Naive B cell (primary cell): ENCODE measurements at places on chromosomes 2 and 18. TPM values are rescaled to one million over a fixed set of nuclear protein-coding genes. Genes with fewer than 3 reads are reported as not detected.
A peak's percentile ranks its signal among the peaks of the same experiment; 100 is the strongest.

MLPH gene
- polyA plus RNA-seq = not detected

DNA sequence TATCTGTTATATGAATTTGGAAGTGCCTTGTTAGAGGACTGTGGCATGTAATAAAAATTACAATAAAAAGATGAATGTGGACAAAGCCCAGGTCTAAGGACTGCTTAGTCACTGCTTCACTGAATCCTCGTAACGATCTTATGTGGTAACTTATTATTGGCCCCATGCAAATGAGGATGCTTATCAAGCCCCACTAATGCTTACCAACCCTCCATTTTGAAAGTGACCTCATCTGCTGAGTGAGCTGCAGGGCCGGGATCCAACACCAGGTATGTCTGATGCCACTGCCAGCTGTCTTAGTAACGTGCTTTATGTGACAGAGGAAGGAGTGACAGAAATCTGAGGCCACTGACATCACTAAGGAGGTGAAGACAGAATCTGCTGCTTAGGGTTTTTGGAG, 65.3 kb upstream of the CCDC85A start:
- no peaks in the 10 kb centered on the region for H3K4me1 ChIP-seq
- peaks cover 5% of the 10 kb centered on the region for H3K27me3 ChIP-seq
- H3K27ac ChIP-seq = no peak overlapping the region
- no peak for DNase-seq
- no peak overlapping the region for H3K4me3 ChIP-seq

GRCh38 chr2:53445383-53446070, 322.1 kb upstream of the CHAC2 start:
- DNase-seq = no peak
- no peak overlapping the region for H3K4me3 ChIP-seq
- peaks cover 16% of the 10 kb centered on the region for H3K27me3 ChIP-seq
- no peaks in the 10 kb centered on the region for H3K4me1 ChIP-seq

HRH4 gene
- not detected for polyA plus RNA-seq

DNA sequence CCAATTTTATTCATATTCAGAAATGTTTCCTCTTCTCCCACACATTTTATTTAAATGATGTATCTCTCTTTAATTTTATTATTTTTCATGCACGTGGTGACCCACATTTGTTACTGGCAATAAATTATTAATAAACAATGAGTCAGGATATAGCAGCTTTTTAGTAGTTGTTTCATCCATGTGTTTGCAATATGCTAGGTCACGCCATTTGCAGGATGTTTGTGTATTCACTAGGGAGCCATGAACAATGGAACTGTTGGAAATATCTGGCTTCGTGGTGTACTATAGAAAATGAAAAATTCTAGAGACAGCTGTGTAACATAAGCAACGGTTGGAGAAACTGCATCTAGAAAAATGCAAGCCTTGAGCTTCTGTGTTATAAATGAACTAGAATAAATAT, 176.0 kb upstream of the COL3A1 start:
- no peaks in the 10 kb centered on the region for H3K36me3 ChIP-seq
- DNase-seq = no peak
- no peaks in the 10 kb centered on the region for H3K4me1 ChIP-seq
- H3K4me3 ChIP-seq = no peak overlapping the region
- no peaks in the 10 kb centered on the region for H3K27me3 ChIP-seq

- H3K27ac ChIP-seq = no peak overlapping the region
- no peak overlapping the region for H3K4me3 ChIP-seq
- H3K4me1 ChIP-seq = no peaks in the 10 kb centered on the region
- no peak for DNase-seq
Measured at GRCh38 chr2:233758849-233759248, 1.2 kb upstream of the UGT1A1 start.

DNA sequence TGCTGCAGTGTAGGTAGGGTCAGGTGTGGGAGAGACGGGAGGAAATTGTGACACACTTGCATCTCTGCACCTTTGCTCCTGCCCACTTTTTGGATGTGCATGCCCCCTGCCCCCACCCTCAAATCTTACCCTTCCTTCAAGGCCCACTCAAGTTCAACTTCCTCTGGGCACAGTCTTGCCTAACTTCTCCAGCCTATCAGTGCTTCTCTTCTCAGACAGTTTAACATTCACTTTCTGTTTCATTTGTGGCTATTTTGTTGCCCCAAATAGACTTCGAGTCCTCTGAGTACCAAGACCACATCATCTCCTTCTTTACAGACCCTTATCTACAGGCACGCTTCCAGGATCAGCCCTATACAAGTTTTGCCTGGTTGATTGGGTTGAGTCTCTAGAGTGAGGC, 2.7 kb downstream of the ST8SIA5 start:
- DNase-seq = no peak
- peaks cover 60% of the 10 kb centered on the region for H3K27me3 ChIP-seq
- no peaks in the 10 kb centered on the region for H3K36me3 ChIP-seq
- H3K4me3 ChIP-seq = no peak overlapping the region

DNA sequence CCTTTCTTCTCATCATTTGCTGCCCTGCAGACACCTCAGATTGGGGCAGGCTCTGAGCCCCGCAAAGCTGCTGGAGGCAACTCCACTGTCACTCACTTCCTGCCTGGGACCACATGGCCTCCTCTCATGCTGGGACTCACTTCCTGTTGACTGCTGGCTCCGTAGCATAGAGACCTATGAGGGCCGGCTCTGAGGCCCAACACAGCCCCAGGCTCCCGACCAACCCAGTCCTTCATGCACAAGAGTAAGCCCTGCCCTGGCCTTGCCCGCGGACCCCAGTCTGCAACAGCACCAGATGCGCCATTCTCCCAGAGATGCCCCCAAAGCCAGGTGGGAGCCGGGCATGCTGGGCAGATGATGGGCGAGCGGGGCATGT, 55.7 kb downstream of the DNMT3A start:
- peaks cover 22% of the 10 kb centered on the region for H3K4me1 ChIP-seq
- no peaks in the 10 kb centered on the region for H3K27me3 ChIP-seq
- H3K36me3 ChIP-seq = no peaks in the 10 kb centered on the region
- peak overlapping the region; percentile 27 for H3K27ac ChIP-seq

GRCh38 chr18:33562741-33563140, 15.3 kb upstream of the ASXL3 start:
- no peak overlapping the region for H3K4me3 ChIP-seq
- H3K27ac ChIP-seq = no peak overlapping the region
- H3K27me3 ChIP-seq = no peaks in the 10 kb centered on the region
- DNase-seq = no peak

GRCh38 chr18:45249246-45249661, 366.0 kb upstream of the SLC14A2 start:
- no peak overlapping the region for H3K27ac ChIP-seq
- H3K4me3 ChIP-seq = no peak overlapping the region
- H3K4me1 ChIP-seq = peaks cover 4% of the 10 kb centered on the region
- DNase-seq = no peak
- no peaks in the 10 kb centered on the region for H3K36me3 ChIP-seq

- H3K27me3 ChIP-seq = peaks cover 56% of the 10 kb centered on the region
- no peak overlapping the region for H3K4me3 ChIP-seq
- H3K27ac ChIP-seq = no peak overlapping the region
Measured at GRCh38 chr18:48430150-48430549, 21.0 kb upstream of the ZBTB7C start.

- H3K36me3 ChIP-seq = peaks cover 21% of the 10 kb centered on the region
- peaks cover 45% of the 10 kb centered on the region for H3K4me1 ChIP-seq
- peak overlapping the region; percentile 0 for H3K4me3 ChIP-seq
- H3K27me3 ChIP-seq = no peaks in the 10 kb centered on the region
- H3K27ac ChIP-seq = peak overlapping the region; percentile 83
Measured at GRCh38 chr2:241095594-241096290, 6.3 kb downstream of the MTERF4 start.

PIK3C3 gene
- 33.5 TPM for polyA plus RNA-seq

FNDC4 gene
- 0.33 TPM for polyA plus RNA-seq

DNA sequence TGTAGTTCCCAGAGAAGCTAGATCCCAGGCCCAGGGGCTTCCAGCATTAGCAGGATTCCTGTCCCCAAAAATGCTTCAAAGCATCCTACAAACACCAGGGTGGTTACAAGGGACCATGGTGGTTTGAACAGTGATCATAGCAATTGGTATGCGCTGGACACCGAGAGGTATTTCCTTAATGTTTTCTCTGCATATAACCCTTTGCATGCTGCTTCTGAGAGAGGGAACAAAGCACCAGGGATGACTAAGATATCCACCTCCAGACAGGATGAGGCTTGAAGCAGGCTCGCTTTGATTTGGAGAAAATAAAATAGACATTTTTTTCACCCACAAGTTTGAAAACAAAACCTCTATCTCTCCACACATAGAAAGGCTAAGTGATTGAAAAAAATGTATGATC, 50.5 kb upstream of the TSPYL6 start:
- no peak for DNase-seq
- no peaks in the 10 kb centered on the region for H3K4me1 ChIP-seq
- H3K27me3 ChIP-seq = no peaks in the 10 kb centered on the region
- no peaks in the 10 kb centered on the region for H3K36me3 ChIP-seq

DNA sequence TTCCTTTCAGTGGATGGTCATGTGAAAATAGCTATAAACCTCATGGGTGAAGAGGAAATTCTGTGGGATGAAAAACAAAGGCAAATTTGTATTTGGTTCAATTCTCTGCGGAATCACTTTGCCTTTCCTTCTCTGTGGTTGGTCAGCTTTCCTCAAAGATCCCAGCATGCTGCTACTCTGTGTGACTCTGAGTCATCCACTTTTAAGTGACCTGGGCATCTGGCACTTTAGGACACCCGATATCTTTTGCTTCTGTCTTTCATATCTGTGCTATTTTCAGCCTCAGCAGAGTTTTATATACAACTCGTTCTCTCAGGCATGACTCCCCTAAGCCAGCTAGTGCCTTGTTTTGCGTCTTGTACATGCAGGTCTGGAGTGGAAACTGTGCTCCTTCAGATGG, 217.0 kb upstream of the PIEZO2 start:
- no peak overlapping the region for H3K27ac ChIP-seq
- no peak overlapping the region for H3K4me3 ChIP-seq
- H3K36me3 ChIP-seq = no peaks in the 10 kb centered on the region
- DNase-seq = no peak

- H3K27me3 ChIP-seq = no peaks in the 10 kb centered on the region
- peaks cover 10% of the 10 kb centered on the region for H3K4me1 ChIP-seq
- H3K4me3 ChIP-seq = no peak overlapping the region
Measured at GRCh38 chr2:88683160-88684021, 8.1 kb upstream of the RPIA start.

GRCh38 chr18:1708006-1708405, 803.3 kb downstream of the ADCYAP1 start:
- DNase-seq = no peak
- no peaks in the 10 kb centered on the region for H3K36me3 ChIP-seq
- H3K27ac ChIP-seq = no peak overlapping the region
- no peaks in the 10 kb centered on the region for H3K4me1 ChIP-seq

GRCh38 chr2:70632388-70632787, 78.8 kb upstream of the TGFA start:
- no peak overlapping the region for H3K27ac ChIP-seq
- H3K4me3 ChIP-seq = no peak overlapping the region
- H3K4me1 ChIP-seq = peaks cover 4% of the 10 kb centered on the region
- no peak for DNase-seq
- peaks cover 39% of the 10 kb centered on the region for H3K27me3 ChIP-seq

UPP2 gene
- polyA plus RNA-seq = not detected

ALPG gene
- not detected for polyA plus RNA-seq

GRCh38 chr2:68806511-68807109, 64.6 kb downstream of the BMP10 start:
- H3K27ac ChIP-seq = peak overlapping the region; percentile 89
- H3K27me3 ChIP-seq = no peaks in the 10 kb centered on the region
- DNase-seq = no peak

GRCh38 chr2:179049546-179050311, at the start of gene CCDC141:
Gene CCDC141 (minus strand): TSS chr2:179050137. CDS start chr2:179049941, 196 bp downstream.
- peaks cover 56% of the 10 kb centered on the region for H3K4me1 ChIP-seq
- no peaks in the 10 kb centered on the region for H3K36me3 ChIP-seq
- H3K27me3 ChIP-seq = no peaks in the 10 kb centered on the region
- H3K27ac ChIP-seq = peak within 1 kb of the TSS; percentile 95

DNA sequence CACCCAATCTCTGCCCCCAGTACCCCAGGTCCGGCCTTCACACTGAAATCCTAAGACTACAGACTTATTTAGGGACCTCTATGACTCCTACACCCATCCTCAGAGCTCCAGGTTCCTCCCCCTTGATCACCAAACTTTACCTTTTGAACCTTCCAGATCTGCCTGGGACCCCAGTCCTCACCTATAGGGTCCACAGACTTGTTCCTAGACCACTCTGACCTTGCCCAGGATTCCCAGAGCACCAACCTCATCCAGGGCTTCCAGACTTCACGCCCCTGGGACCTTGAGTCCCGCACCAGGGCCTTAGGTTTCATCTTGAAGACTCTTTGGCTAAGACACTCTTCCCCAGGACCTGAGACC, 462 bp downstream of the CHCHD5 start:
- H3K4me3 ChIP-seq = peak overlapping the region; percentile 96
- peaks cover 22% of the 10 kb centered on the region for H3K36me3 ChIP-seq
- H3K27ac ChIP-seq = peak overlapping the region; percentile 98
- no peaks in the 10 kb centered on the region for H3K27me3 ChIP-seq
- H3K4me1 ChIP-seq = peaks cover 38% of the 10 kb centered on the region
